ENCODE measurements at places on chromosomes 7 and 10.

- no peak for DNase-seq
Observed at GRCh38 chr7:151481650-151482505, 37.8 kb downstream of the RHEB start.

- DNase-seq = no peak
Observed at GRCh38 chr7:25391961-25392587, 163.8 kb upstream of the NPVF start.

DNA sequence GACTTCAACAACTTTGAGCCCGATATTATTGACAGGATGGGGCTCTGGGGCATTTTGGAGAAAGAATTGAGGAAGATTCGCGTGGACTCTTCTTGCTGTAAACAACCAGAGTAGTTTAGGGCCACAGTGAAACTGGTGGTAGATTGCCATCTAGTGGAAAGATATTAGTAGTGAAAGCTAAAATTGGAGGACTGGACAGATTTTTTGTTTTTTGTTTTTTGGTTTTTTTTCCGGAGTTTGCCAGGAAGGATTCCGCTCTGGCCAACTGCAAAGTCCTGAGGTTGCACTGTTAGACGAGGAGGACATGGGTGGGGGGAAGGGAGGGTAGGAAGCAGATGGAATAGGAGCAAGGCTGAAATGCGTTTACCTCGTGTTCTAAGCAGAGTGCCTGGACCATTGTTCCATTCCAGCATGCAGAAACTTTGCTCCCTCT is 11.7 kb downstream of the NOBOX start:
- DNase-seq = peak; percentile 56

DNA sequence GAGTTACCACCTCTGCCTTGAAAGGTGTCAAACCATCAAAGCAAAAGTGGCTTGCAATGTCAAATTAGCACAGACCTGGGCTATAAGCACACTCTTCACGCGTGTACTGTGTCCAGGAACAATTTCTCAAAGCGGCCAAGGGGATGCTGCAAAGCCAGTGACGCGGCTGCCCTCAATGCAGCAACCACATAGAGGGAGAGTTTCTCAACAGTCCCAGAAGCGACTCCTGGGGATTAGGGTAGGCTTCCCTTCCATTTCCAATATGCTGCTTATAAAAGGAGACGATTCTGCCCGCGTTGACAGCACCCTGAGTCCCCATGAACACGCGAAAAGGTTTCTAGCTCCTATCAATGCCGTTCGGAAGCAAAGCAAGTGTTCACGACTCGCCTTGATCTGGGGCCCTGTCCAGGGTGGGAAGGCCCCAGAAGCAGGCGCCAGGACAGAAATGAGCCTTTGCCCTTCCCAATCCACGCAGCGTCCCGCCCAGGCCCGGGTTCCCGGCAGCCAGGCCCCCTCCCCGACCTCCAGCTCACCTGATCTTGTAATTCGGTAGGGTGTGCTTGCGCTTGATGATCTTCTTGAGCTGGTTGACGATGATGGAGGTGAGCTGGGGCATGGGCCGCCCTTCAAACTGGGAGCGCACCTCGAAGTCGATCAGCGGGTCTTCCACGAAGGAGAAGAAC is 1.3 kb downstream of the PDZD8 start:
- DNase-seq = peak; percentile 58

DNA sequence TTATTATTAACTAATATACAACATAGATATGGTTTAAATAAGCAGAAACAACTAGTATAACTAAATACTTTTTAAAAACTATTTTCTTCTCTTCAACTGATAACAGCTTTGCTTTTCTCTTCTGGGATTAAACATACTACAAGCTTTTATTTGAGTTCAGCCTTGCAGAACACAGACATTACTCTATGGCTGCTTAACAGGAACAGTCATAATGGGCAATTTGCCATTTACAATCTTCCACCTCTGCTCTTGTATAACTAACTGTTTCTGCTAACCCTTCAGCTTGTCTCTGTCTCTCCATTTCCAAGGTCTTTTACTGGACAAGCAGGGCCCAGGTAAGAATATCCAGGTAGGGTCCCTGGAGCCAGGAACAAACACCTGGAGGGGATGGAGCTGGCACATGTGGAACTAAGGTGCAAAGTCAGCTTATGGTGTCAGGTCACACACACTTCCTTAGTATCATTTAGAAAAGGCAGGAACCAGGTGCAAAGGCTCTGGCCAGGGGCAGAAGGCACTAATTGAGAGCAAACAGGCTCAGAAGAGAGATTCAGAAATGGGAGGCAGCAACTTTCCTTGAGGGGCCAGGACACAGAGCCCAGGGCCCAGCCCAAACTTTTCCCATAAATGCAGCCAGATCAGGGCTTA is 93.1 kb downstream of the STRA8 start:
- DNase-seq = no peak

- DNase-seq = no peak
Observed at GRCh38 chr7:103025341-103025740, 49.3 kb downstream of the FBXL13 start.

- no peak for DNase-seq
Observed at GRCh38 chr7:94250987-94251386, 143.7 kb upstream of the COL1A2 start.

GRCh38 chr7:155545348-155545747 is 1.0 kb downstream of the CNPY1 start:
- no peak for DNase-seq

DNA sequence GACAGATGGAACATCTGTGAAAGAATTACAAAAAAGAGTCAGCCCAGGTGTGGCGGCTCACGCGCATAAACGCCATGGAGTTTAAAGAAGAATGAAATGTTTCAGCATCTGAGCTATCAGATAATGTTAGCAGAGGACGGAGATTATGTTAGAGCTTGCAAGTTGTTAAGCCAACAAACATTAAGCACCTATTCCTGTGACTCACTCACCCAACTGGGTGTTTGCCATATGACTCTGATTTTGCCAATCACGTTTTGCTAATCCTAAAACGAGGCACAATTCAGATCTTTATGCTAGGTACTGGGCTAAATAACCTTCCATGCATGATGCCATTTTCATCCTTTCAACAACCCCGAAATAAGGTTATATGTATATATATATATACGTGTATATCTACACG is 29.0 kb upstream of the CCNY start:
- no peak for DNase-seq

DNA sequence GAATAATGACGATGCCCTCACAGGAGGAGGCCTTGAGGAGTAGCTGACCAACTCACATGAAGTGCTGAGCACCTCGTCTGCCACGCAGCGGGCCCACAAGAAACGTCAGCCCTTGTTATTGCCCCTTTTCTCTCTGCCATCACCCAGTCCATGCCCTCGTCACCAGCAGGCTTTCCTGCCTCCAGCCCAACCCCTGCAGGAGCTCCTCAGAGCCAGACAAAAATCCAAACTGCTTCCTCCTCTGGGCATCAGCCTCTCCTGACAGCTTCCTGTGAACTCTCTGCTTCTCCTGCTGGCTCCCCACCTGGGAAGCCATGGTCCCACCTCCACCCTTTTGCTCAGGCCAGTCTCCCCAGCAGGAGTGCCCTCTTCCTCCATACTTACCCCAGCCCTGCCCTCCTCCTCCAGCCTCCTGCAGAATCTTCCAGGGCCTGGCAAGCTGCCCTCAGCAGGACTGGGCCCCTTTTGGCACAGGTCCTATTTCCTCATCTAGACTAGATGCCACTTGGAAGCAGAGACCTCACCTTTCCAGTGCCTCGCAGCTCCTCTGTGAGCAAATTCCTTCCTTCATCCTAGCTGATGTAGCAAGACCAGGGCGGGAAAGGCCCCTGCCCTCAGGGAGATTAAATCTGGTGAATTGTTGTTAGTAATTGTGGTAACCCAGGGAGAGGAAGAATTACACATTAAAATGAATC is 115.1 kb downstream of the C10orf105 start:
- no peak for DNase-seq

DNA sequence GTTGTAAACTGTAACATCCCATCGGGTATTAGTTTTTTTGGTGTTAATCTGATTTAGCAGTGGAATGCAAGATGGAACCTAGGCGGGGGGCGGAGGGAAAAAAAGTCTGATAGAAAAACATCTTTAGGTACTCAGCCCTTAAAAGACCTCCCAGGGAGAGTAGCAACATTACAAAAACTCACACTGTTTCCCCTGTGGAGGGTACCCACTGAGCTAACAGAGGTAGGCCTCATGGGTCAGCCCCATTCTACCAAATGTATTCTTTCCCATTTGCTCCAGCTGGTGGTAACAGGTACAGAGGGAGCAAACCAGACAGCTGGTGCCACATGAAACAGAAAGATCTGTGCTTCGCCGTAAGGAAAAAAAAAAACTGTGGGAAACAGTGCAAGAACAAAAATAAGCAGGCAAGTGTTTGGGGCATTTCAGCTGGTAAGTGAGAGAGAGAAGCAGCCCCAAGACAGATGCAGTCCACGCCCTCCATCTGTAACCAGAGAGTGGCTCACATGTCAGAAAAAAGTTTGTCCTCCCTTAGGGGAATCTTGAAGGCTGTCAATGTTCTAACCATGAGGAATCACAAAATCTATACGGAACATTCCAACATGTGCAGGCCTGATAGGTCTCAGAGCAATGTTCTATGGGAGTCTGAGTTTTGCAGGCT is 65.3 kb downstream of the HOXA1 start:
- no peak for DNase-seq

DNA sequence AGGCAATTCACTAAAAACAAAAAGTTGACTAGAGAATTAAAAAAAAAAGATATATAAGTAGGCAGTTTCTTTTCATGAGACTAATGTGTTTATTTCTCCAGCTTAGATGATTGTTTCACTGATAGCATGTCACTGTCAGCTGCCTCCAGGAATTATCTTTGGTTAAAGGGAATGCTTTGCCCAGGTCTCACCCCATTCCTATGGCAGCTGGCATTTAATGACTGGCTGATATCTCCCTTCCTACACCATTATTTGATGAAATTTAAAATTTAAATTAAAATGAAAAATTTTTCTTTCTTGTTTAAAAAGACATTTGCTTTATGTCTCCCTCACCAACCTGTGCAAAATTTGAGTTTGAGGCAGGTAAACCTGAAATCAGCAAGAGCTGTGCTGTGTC is 214.5 kb upstream of the PRSS1 start:
- no peak for DNase-seq

GRCh38 chr7:41885078-41885477 is 182.2 kb upstream of the INHBA start:
- peak; percentile 67 for DNase-seq

GRCh38 chr7:18975689-18976280 is 141.7 kb downstream of the TWIST1 start:
- no peak for DNase-seq

GRCh38 chr7:309586-310228 is 19.7 kb downstream of the FOXL3 start:
- no peak for DNase-seq

GRCh38 chr10:3433131-3433530 is 260.5 kb upstream of the PITRM1 start:
- no peak for DNase-seq

DNA sequence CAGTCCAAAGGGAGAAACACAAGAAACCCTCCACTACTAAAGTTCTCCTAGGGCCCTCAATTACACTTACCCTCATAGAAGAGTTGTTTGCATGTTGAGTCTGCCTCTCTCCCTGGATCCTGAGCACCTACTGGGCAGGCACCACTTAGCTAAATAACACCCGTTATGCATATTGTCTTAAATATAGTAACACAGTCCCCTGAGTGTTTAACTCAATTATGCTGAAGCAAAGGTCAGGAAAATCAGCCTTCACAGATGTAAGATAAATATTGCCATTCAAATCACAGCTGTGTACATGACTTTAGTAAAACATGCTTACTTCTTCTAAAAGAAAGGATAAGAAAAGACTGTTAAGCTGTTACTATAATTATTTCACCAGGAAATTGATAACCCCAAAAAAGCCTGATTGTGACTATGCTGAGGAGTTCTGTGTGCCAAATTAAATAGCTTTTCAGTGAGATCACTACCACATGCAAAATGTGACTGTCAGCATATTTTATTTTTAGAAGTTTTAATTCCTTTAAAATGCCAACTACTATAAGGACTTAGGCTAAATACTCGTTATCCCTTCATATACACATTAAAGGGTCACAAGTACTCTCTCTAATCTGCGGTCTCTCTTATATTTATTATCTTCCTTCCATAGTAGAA is 733.9 kb upstream of the PHF14 start:
- DNase-seq = no peak

DNA sequence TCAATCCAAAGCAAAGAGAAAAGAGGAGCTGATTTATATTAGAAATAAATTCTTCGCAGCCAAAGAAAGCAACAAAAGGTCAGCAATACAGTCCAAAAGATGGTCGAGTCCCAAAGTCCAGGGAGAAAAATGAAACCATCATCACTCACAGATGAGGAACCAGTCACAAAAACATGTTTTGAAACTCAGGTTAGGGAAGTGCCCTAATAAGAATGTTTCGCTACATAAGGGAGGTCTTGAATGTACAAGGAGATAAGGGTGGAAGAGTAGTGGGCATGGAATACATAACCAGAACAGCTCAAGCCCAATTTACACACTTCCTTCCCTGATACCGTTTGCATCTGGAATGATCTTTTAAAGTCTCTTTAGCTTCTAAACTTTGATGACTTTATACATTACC is 53.6 kb downstream of the VPS41 start:
- DNase-seq = no peak

- DNase-seq = no peak
Observed at GRCh38 chr7:46033592-46033991, 112.5 kb upstream of the IGFBP3 start.

DNA sequence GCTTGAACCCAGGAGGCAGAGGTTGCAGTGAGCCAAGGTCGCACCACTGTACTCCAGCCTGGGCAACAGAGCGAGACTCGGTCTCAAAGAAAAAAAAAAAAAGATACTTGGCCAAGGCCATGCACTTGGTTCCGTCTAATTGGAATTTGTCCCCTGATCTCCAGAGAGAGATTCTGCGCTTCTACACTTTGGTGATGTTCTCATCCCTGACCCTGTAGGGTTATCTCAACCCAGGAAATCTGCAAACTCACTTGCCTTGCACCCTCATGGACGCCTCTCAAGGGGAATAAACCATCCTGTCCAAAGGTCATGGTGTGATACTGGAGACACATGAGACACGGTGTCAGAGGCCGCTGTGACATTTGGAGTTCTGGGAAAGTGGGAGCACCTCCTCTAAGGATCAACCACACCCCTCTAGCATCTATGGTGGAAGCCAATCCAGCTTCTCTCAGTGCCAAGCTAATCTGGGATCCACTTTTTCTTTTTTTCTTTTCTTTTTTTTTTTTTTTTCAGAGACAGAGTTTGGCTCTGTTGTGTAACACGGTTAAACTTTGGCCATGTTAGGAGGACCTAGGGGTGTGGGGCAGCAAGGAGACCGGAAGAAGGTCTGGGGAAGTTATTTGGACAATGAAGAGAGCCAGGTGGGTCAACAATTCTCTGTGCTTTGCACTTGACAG is 7.8 kb upstream of the POR start:
- DNase-seq = no peak

DNA sequence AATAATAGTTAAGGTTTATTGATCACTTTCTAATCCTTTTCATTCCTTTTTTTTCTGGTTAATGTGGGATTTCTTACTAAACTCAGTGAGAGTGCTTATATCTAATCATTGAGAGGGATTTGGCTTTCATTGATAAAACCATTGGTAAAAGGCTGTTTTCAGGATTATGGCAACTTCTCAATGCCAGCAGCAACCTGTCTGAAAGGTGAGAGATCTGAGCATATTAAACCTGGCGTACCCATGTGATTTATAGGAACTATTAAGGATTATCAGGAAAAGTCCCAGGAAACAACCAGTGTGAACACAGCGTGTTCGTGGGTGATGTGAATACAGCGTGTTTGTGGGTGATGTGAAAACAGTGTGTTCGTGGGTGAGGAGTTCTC is 65.9 kb downstream of the PDIA4 start:
- no peak for DNase-seq
